ENCODE measurements at places on chromosomes 3 and 15.

GRCh38 chr3:60812502-60812901, 438.8 kb downstream of the FHIT start:
- DNase-seq, result no peak

DNA sequence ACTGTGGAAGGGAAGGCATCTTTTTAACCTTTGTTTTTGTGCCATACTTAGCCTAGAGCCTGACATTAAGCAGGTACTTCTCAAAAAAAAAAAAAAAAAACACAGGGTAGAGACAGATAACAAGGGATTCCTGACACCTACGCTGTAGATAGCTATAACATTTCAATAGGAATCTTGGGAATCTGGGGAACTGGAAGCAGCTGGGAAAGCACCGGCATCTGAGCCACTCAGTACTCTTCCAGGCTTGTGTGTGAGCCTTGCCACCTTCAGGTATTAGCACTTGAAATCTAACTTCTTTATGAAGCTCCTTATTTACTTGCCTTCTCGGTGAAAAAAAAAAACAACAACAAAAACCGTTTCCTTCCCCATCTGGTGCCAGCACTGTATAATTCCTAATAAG, 46.8 kb downstream of the PIK3CA start:
- no peak for DNase-seq

- DNase-seq, result no peak
Measured at GRCh38 chr15:69543681-69544364, 91.2 kb downstream of the RPLP1 start.

DNA sequence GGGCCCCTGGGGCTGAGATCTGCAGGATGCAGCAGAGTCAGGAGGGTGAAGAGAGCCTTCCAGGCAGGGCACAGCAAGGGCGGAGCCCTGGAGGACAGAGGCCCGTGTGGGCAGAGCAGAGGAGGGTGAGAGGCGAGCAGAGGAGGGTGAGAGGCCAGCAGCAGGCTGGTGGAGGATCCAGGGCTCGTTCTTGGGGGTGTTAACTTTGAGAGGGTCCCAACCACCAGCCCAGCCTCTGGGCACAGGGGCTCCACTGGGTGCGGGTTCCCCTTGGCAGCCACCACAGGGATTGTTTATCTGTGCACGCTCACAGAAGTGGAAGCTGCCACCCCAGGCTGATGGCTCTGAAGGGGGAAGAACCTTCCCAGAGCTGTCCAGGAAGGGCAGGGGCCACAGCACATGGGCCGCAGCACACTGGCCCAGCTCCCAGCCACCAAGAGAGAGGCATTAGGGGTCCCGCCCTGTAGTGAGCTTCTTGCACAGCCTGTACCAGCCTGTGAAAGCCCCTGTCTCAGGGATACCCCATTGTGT, 9.3 kb upstream of the PLXND1 start:
- DNase-seq, result no peak

- DNase-seq, result no peak
Measured at GRCh38 chr3:45123581-45124269, 22.5 kb downstream of the CDCP1 start.

DNA sequence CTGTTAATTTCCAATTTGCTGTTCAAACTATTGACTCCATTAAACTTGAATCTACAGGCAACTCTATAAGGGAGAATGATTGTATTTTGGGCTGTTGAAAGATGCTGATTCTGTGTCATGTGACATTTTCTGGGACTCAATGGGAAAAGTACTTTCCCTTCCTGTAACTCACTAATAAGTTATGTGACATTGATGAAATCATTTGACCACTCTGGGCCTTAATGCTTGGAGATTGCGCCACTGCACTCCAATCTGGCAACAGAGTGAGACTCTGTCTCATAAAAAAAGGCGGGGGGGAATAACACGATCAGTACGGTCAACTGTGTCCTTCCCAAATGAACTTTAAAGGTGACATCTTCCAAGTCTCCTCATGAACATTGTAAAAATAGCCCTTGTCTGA, 215.2 kb upstream of the SGO1 start:
- no peak for DNase-seq

DNA sequence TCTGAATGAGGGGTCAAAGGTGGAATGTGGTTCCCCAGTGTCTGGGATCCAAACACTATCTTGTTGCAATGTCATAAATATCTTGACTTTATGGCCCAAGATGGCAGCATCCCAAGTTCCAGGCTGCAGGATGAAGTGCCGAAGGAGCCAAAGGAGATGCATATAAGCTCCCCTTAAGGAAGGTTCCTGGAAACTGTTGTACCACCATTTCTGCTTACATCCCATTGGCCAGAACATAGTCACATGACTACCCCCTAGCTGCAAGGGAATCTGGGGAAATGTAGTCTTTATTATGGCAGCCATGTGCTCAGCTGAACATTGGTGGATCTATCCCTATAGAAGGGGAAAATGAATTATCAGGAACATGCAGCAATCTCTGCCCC, 54.3 kb downstream of the BDH1 start:
- no peak for DNase-seq

DNA sequence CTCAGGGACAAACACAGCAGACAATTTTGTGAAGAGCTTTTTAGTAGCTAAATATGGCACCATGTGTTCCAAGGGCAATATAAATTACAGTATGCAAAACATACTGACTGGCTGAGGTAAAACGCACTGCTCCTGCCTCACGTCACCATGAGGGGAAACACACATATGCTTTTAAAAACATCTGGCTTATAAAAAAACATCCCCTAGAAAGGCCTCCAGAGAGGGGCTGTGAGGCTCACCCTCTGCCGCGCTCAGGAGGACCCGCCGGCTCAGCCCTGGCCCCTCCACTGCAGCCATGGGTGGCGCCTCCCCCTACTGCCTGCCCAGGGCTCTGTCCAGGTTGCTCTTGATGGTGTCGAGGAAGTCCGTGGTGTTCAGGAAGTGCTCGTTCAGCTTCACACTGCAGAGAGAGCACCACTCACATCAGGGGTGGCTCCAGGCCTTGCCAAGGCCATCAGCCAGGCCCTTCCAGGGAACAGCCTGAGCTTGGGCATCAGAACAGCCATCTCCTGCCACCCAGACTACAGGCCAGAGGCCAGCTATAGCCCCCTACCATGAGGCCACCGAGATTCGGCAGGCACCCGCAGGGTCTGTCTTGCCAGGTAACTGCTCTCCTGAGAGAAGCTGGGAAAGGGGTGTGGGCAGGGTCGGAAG, 18.2 kb downstream of the IDH2 start:
- DNase-seq, result no peak

GRCh38 chr3:71579935-71580406, 3.6 kb downstream of the FOXP1 start:
- DNase-seq, result no peak

DNA sequence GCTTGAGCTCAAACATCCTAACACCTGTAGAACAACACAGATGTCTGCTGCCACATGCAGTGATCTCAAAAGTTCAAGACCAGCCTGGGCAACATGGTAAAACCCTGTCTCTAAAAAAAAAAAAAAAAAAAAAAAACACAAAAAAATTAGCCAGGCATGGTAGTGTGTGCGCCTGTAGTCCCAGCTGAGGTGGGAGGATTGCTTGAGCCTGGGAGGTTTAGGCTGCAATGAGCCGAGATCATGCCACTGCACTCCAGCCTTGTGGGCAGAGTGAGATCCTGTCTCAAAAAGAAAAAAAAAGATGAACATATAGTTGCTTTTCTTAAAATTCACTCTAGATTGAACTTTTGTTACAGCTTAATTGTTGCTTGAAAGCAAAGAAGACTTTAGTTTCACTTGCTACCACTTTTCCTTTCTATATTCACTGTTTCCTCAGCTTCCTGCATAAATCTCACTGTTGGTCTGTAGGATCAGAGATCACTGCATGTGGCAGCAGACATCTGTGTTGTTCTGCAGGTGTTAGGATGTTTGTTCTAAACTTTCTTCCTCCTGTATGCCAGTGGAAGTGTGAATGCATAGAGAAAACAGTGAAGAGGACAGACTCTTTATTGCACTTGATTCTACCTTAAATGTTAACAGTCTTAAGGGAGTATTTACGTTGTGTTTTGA, 12.6 kb downstream of the RAB11A start:
- DNase-seq, result no peak

DNA sequence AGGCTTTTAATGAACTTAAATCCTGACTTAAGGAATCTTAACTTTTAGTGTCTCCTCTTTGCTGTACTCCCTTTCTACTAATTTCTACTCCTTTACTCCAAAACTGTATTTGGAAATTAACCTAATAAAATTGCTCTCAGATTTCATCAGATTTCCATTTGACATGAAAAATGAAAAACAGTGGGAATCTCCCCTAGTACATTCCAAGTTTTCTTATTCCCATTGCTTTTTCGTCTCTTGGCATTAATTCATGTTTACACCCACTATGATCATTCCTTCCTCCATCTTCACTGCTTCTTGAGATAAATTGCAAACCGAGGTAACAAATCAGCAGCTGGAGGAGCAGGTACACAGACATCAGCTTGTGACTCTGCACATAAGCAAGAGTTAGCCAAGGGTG, 208.7 kb downstream of the VGLL3 start:
- DNase-seq, result no peak

GRCh38 chr3:177833332-177833731, 636.0 kb upstream of the TBL1XR1 start:
- no peak for DNase-seq

DNA sequence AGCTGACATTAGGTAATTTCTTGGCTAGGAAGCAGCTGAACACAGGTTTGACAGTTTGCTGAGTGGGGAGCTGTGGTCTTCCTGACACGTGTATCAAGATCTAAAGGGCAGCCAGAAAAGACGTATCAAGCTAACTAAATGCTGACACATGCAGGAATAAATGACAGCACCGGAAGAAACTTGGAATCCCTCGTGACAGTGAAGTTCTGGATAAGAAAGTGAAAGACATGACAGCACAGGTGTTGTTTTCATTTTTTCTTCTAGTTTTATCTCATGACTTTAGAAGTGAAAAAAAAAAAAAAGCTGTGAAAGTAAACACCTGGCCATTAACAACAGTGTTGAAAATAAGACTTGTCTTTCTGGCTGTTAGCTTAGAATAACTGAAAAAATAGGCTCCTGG, 48.7 kb downstream of the FGF7 start:
- DNase-seq, result no peak

DNA sequence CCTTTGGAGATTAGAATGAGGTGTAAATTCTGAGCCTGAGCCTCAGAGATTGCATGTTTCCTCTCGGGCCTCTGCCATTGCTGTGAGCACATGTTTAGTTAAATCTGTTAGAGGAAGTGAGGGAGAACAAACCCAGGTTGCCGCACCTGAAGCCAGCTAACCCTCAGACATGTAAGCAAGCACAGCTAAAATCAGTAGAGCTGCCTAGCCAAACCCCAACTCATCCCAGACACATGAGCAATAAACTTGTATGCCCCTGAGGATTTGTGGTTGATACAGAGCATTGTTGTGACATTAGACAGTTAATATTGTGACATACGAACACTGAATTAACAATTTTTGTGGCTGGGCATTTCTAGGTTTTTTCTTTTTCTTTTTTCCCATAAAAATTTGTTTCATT, 41.9 kb downstream of the NMD3 start:
- DNase-seq, result no peak

- no peak for DNase-seq
Measured at GRCh38 chr3:178272841-178273240, 263.4 kb upstream of the KCNMB2 start.

DNA sequence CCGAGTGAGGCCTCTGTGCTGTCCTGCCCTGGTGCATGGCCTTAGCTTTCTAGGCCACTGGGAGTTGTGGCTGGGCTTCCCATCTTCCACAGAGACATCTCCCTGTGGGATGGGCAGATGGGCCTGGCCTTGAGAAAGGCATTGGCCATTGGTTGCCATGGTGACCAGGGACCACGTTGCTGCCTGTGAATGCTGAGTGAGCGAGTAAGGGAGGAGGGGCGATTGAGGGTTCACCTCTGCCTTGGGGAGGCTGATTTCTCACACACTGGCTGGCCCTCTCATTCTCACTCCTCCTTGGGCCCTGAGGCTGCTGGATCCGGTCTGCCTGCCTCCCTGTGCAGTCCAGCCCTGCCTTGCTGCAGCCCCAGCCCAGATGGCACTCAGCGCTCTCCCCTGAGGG, 26.4 kb upstream of the DOCK3 start:
- no peak for DNase-seq

GRCh38 chr3:142636664-142637063, 40.5 kb downstream of the PLS1 start:
- DNase-seq, result no peak

GRCh38 chr3:3081381-3082233, 28.6 kb downstream of the IL5RA start:
- no peak for DNase-seq

DNA sequence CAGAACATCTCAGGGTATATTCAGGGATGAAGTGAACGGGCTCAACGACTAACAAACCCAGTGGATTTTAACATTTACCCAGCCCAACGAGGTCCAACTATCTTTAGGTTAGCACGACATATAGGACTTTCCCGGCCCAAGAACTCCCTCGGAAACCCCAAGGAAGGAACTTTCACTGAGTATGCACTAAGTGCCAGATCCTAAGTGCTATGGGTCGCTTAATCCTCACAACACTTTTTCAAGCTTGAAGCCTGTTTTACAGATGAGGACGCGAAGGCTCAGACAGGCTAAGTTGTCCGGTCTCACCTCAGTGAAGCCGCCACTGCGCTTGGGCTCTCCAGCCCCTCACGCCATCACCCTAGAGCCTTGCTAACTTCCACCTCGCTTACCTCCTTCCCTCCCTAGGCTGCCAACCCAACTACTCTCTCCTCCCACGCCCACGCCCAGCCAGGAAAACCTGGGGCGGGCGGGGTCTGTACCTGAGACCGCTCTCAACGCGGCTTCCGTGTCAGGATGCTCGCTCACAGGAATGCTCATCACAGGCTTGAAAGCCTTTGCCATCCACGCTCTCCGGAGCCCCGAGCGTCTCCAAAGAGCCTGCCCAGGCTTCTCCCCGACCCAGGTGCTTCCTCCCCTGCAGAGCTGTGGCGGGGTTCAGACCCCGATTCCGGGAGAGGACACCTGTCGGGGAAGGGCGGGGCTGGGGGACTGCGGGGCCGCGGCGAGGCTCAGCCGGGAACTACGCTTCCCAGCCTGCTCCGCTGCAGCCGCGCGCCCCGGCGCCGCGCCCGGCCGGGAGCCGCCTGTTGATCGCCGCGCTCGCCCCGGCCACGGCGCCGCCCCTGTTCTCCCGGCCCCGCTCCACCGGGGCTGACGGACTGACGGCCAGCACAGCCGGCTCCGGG, at the start of gene TMOD2:
TMOD2 (plus strand) TSS at position 806 of the 905 bp plus-strand sequence. CDS start 14,845 bp downstream, outside the sequence.
- DNase-seq, result peak; percentile 33

- no peak for DNase-seq
Measured at GRCh38 chr3:139388821-139389551, 461 bp downstream of the COPB2 start.

GRCh38 chr3:46266598-46266997, 24.3 kb downstream of the CCR3 start:
- DNase-seq, result no peak

- DNase-seq, result no peak
Measured at GRCh38 chr15:31228980-31229826, 97.4 kb upstream of the KLF13 start.

DNA sequence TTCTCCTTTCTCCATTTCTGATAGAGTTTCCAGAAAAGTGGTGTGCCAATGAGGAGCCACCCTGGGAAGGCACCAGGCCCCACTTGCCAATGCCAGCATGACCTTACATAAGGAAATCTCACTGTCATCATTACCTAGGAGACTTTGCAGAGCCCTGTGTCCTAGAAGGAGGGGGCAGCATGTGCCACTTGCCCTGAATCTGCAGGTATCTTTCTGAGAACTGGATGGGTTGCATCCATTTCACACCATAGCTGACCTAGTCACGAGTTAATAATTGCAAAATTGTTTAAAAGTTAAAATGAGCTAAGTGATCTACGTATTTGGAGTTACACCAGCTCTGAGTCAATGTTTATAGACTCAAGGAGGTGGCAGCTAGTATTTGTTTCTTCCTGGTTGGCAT, 14.3 kb downstream of the CA12 start:
- no peak for DNase-seq

Data from stimulated activated CD8-positive, alpha-beta memory T cell treated with anti-CD3 and anti-CD28 coated beads, Interleukin-4, amount 100 ng/mL, for 24 hours (primary cell).